LNCaP clone FGC (cell line): ENCODE measurements at places on chromosomes 7 and 10.

- DNase-seq, result no peak
Observed at GRCh38 chr7:35705932-35706461, 11.1 kb upstream of the HERPUD2 start.

GRCh38 chr7:21585070-21585724 lies 42.4 kb downstream of the DNAH11 start:
- DNase-seq, result no peak

- peak; percentile 15 for DNase-seq
Observed at GRCh38 chr10:50379616-50380015, 128.3 kb upstream of the ASAH2 start.

- no peak for DNase-seq
Observed at GRCh38 chr10:102113261-102113955, 6.8 kb downstream of the LDB1 start.

DNA sequence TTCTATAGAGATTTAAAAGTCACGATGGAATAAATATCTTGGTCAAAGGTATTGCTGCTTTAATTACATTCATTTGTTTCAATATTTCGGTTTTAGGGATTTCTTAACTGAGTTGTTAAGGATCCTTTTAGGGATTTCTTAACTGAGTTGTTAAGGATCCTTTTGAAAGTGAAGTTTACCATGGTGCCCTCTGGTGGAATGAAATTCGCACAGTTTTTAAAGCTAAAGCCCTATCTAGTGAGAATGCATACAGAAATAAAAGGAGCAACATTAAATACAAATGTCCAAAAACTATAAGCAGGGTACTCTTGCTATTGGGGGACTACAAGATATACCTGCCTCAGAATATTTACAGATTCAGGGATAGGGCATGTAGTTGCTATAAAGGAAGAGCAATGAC lies 193.7 kb downstream of the RNLS start:
- no peak for DNase-seq

DNA sequence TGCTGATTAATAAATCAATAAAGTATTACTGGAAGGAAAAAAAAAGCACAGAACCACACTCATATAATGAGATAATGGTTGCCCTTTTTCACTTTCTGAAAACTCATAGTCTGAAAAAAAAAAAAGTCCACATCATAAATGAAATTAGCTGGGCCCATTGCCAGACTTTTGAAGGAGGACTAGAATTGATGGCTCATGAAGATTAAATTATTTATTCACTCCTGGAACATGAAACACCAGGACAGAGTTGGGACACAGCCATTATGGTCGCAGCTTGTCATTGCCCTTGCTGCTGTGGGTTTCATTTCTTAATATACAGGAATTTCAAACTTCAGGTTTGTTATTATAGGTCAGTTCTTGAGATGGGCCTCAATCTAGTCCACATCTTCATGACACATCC lies 91.9 kb downstream of the CNTNAP2 start:
- peak; percentile 7 for DNase-seq

DNA sequence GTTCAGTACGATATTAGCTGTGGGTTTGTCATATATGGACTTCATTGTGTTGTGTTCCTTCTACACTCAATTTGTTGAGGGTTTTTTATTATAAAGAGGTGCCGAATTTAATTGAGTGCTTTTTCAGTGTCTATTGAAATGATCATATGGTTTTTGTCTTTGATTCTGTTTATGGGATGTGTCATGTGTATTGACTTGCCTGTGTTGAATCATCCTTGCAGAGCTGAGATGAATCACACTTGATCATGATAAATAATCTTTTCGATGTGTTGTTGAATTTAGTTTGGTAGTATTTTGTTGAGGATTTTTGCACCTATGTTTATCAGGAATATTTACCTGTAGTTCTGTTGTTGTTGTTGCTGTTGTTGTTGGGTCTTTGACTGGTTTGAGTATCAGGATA lies 39.8 kb downstream of the ATOH7 start:
- DNase-seq, result no peak

DNA sequence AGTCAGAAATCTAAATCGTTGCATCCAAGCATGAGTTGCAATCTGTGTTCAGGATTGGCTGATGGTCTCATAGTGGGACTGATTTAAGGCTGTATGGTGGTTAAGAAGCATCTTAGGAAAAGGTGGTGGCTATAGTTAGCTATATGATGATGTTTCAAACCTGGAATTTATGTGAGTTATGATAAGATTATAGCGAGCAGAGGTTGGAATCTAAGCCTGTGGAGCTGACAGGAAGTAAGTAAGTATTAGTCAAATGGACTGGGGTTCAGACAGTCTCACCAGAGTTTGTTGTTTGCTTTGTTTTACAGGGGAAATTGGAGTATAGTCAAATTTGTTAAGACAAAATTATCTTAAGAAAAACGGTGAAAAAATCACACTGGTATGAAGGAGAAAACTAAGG lies 56.7 kb downstream of the ANKRD7 start:
- DNase-seq, result no peak

GRCh38 chr10:78224602-78225001 lies 190.9 kb downstream of the RPS24 start:
- no peak for DNase-seq

DNA sequence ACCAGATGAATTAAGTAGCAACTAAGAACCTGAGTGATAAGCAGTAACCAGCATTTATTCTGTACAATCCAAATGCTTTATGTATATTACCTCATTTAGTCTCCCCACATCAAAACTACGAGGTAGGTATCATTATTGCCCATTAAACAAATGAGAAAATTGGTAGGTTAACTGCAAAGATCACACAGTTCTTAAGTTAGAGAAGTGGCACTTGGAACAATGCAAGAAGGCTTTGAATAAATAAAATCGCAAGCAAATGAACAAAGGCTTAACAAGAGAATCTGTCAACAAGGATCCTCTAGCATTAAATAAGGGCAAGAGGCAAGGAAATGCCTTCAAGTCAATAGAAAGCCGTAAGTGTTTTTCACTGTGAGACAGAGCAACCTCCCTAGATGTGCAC lies 70.2 kb downstream of the USP6NL start:
- DNase-seq, result no peak

DNA sequence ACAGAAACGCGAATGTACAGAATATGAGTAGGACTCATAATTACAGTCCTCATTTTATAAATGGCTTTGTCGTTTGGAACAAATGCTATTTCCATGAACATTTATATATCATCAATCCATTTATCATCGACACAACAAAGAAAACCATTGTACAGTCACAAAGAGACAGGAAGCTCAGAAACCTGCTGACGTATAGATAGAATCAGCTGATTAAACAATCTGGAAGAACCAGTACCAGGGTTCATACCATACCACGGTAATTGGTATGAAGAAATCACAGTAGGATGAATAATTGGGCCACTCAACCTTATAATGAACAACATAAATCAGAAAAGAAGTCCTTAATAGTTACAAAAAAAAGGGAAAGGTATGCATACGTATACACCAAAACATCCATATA lies 295.0 kb downstream of the PARD3 start:
- peak; percentile 52 for DNase-seq

GRCh38 chr10:14673189-14673861 lies 101.4 kb downstream of the FAM107B start:
- no peak for DNase-seq

DNA sequence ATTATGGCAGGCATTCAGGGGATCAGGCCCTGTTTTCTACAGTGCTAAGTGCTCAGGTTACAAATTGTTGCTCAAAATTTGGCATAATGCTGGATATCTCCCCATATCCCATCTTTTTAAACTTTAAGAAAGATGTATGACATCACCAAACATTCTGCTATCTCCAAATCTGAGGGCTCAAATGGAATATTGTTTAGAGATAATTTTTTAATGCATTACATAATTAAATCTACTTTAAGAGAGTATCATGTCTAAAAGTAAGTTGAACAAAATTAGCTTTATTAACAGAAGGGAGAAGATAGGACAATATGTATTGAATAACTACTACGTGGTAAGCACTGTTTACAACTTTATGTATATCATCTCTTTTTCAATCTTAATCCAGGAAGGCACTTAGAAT lies 13.9 kb downstream of the NT5C3A start:
- DNase-seq, result no peak

GRCh38 chr7:46654546-46655443 lies 733.7 kb upstream of the IGFBP3 start:
- no peak for DNase-seq

DNA sequence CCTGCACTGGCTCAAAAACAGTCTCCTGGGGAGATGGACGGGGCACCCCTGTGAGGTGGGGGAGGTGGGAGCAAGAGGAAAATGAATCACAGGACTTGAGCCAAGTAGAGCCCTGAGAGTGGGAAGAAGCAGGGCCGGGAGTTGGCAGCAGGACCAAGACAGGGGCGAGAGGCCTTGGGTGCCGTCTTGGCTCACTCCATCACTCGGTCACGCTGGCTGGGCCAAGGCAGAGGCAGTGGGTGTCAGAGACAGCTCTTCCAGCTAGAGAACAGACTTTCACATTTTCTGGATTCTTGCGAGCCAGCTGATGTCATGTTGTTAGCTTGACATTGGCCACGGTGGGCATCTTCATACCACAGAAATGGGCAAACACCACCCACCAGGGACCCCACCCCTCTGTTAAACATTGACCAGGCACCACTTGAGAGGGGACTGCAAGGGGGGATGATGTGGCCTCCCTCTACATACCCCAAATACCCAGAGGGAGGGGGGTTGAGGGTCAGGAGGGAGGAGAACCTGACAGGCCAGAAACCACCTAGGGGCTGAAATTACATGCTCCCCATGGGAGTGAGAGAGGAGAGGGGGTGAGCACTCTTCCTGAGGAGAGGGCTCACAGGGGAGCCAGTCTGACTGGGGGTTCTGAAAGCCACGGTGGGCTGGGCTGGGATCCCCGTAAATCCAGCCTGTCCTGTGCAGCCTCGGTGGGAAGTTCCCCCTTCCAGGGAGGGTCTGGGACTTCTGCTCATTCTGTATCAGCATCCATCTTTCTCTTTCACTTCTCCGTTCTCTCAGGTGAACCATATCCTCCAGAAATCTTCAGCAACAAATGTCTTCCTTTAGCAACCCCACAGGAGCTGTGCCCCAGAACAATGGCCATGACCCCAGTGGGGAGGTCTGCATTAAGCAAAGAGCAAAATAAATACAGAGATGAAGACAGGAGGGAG lies 19.6 kb downstream of the CAMK2B start:
- no peak for DNase-seq

- DNase-seq, result no peak
Observed at GRCh38 chr10:26408858-26409494, 29.2 kb upstream of the APBB1IP start.

DNA sequence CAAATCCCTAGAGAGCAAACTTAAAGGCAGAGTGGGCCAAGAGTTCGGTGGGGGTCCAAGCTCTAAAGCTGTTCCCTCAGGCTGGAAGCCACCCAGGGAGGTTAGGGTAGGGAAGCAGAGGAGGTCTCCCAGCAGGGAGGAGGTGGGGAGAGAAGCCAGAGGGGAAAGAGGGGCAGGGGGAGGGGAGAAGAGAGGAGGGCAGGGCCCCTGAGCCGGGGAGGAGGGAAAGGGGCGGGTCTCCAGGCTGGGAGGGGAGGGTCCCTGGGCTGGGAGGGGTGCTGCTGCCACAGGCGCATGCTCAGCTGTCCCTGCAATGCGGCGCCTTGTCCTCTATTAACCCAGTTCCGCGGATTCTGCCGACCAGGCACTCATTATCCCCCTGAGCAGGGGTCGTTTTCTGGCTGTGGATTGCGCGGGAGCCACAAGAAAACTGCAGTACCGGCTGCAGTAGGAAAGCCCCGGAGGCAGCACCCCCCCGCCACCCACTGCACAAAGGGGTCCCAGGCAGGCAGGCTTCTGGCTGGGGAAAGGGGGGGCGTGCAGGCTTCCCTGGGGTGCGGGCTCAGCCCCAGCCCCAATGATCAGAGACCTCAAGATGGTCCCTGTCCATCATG lies 49.3 kb downstream of the CAMK2B start:
- no peak for DNase-seq

DNA sequence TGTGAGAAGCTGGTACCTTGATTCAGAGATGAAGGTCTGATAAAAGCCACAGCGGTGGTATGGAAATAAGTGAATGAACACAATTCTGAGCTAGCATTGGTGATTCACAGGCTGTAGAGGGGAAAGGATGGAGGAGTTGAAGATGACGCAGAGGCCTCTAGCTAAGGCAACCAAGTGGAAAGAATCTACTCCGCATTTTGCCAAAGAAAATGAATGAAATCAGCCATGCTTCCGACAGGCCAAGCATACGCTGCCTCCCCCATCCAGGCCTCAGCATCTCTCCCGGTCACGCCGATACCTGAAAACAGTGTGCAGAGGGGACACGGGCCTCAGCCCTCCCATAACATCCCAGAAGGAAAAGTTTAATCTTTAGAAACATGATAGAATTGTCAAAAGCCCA lies 124.3 kb upstream of the UNC5B start:
- DNase-seq, result no peak

- DNase-seq, result no peak
Observed at GRCh38 chr7:88399036-88399435, 92.3 kb upstream of the STEAP4 start.

GRCh38 chr10:10055656-10056442 lies 961.8 kb upstream of the CELF2 start:
- DNase-seq, result no peak

DNA sequence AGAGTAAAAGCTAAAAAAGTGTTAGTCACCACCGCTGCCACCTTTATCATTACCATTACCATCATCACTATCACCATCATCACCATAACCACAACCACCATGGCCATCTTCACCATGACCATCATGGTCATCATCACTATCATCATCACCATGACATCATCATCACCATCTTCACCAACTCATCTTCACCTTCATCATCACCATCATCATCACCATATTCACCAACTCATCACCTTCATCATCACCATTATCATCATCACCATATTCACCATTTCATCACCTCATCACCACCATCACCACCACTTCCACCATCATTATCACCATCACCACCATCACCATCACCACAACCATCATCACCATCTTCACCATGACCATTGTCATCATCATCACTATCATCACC lies 46.5 kb upstream of the PDGFA start:
- DNase-seq, result no peak

DNA sequence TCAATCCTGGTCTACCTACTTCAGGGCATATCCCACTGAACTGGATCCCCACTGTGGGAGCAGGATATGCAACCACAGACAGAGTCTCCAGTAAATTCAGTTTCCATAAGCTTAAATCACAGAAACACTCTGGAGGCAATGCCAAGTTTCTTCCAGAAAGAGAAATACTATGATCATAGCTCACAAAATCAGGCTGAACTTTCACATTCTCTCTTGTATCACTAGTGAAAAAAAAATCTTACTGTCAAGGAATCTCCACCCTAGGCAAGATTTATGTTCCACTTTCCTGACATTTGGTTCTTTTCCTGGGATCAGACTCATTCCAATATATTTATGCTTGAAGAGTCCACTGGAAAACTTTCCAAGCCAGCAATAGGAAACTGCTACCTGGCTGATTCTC lies 749.0 kb downstream of the SUGCT start:
- DNase-seq, result no peak
